ENCODE measurements at places on chromosomes 1 and 21.

- DNase-seq: no peak
Observed at GRCh38 chr21:45792682-45793383, 149.3 kb downstream of the PCBP3 start.

GRCh38 chr1:56433056-56433577 lies 146.2 kb downstream of the PLPP3 start:
- DNase-seq: no peak

DNA sequence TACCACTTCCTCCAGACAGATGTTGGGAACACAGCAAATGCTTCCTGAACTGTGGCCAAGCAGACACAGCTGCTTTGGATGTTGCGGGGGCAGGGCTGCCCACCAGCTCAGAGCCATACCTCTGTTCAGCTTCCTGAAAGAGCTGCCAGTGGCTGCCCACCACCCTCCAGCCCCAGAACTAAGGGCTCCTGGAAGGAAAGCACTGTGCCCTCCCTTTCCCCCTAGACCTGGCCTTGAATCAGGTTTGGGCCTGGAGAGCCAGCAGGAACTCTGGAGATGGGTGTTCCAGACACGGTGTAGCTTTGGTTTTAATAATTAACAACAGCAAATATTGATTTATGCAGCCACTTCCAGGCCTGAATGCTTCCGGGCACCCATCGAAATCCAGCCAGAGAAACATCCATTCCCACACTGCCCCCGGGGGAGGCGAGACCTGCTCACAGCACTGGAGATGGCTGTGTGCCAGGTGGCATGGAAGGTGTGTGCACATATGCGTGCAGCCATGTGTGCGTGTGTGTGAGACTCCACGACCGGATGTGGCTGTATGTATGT lies 45.7 kb downstream of the RAP1GAP start:
- DNase-seq: no peak

- DNase-seq: no peak
Observed at GRCh38 chr1:156382561-156382960, 13.6 kb downstream of the RHBG start.

- no peak for DNase-seq
Observed at GRCh38 chr1:230626232-230626631, 16.0 kb upstream of the COG2 start.

DNA sequence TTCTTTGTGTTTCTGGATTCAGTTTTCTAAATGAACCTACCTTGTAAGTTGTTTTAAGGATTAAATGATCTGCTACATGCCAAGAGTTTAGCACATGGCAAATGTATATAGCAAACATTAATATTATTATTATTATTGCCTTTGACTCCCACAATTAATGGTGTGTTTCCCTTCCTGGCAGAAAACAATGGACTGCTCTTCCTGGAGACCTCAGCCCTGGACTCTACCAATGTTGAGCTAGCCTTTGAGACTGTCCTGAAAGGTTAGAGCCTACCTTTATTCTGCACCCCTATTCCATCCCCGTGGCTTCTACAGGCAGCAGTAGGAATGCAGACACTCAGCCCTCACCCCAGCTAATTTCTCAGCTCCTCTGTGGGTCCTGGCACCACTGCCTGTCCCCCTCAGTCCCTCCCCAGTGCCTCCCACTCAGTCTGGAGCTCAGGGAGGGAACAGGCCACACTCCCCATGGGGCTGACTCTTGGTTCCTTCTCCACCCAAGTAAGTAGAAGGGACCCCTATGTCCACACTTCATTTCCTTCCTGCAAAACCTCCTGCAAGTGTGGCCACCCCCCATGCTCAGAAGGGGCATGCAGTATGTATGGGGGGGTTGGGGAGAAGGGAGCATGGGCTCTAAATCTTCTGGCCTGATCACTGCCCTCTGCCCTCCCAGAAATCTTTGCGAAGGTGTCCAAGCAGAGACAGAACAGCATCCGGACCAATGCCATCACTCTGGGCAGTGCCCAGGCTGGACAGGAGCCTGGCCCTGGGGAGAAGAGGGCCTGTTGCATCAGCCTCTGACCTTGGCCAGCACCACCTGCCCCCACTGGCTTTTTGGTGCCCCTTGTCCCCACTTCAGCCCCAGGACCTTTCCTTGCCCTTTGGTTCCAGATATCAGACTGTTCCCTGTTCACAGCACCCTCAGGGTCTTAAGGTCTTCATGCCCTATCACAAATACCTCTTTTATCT lies 8.8 kb downstream of the RAB25 start:
- no peak for DNase-seq

DNA sequence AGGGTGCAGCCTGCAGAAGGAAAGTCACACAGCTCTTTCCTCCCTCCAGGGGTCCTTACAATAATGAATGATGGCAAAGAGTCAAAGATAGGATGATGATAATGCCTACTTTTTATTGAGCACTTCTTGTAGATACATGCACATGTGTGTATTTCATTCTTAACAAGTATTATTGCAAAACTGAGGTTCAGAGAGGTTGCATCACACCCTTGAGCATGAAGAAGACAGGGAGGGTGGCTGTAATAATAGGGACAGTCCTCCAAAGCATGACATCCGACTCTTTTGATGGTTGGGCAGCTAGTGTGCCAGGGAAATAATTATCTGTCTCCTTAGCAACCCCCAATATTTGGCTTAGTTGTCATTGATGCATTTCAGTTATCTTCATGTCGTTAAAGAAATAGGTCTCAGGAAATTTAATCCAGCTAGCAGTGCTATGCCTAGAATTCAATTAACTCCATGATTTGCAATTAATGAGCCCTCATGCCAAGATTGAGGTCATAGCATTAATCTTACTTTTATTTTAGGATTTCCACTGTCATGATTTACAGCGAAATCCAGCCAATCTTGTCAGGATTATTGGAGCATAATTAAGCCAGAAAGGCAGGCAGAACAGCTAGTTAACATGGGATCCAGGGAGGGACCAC lies 35.0 kb downstream of the DNAJC6 start:
- no peak for DNase-seq

GRCh38 chr1:48109390-48110013 lies 112.3 kb upstream of the TRABD2B start:
- DNase-seq: no peak
